Posterior vena cava (tissue), 2 donors: ENCODE measurements at places on chromosomes 11 and 22. TPM values are rescaled to one million over a fixed set of nuclear protein-coding genes. Genes with fewer than 3 reads are reported as not detected.

Gene APBB1
- 65.3 TPM for total RNA-seq

Gene RNH1
- 209 TPM for total RNA-seq

Gene TMEM121B
- total RNA-seq, result 0.38 TPM

Gene GNAZ
- 34.3 TPM for total RNA-seq

Gene SLC22A25
- total RNA-seq, result not detected

Gene DSCAML1
- total RNA-seq, result 1.5 TPM

Gene SHANK2
- 0.67 TPM for total RNA-seq

Gene PGA4
- 3.7 TPM for total RNA-seq

Gene FADD
- 15.8 TPM for total RNA-seq

Gene SMC1B
- total RNA-seq, result not detected

Gene SCGB1D2
- not detected for total RNA-seq

Gene TENM4
- total RNA-seq, result 5.6 TPM

Gene CWF19L2
- total RNA-seq, result 14.7 TPM

Gene PKNOX2
- total RNA-seq, result 8.2 TPM

Gene MAP6
- 11.6 TPM for total RNA-seq

Gene RAG1
- 0.28 TPM for total RNA-seq

Gene PNPLA5
- not detected for total RNA-seq

Gene TIGD3
- total RNA-seq, result not detected

Gene C11orf21
- total RNA-seq, result 1.8 TPM

Gene CARD10
- total RNA-seq, result 7.8 TPM

Gene PDGFB
- 8.1 TPM for total RNA-seq

Gene OR52E8
- not detected for total RNA-seq

Gene TREH
- not detected for total RNA-seq

Gene CELSR1
- 2.8 TPM for total RNA-seq

Gene MCHR1
- total RNA-seq, result 2.7 TPM

Gene POLR2F
- total RNA-seq, result 60.2 TPM

Gene CD248
- 248 TPM for total RNA-seq

Gene HBD
- total RNA-seq, result 4.8 TPM

Gene DDX6
- 104 TPM for total RNA-seq

Gene ACTN3
- 0.14 TPM for total RNA-seq

Gene OR4D5
- total RNA-seq, result not detected

Gene POLR2L
- 63.9 TPM for total RNA-seq

Gene C22orf31
- total RNA-seq, result not detected

Gene GTSE1
- 0.48 TPM for total RNA-seq

Gene PRG3
- total RNA-seq, result not detected

Gene OR52N4
- total RNA-seq, result 0.24 TPM

Gene SAA1
- 324 TPM for total RNA-seq

Gene RCOR2
- 0.95 TPM for total RNA-seq
